NCI-H1694 treated with DMSO at 0.1 percent for 48 hours (cell line): ENCODE measurements at places on chromosomes 13 and 19.

- DNase-seq, result no peak
These were observed 58.1 kb upstream of the MYCBP2 start for GRCh38 chr13:77384999-77385398.

- no peak for DNase-seq
These were observed 27.3 kb downstream of the LRFN3 start for GRCh38 chr19:35963514-35963913.

DNA sequence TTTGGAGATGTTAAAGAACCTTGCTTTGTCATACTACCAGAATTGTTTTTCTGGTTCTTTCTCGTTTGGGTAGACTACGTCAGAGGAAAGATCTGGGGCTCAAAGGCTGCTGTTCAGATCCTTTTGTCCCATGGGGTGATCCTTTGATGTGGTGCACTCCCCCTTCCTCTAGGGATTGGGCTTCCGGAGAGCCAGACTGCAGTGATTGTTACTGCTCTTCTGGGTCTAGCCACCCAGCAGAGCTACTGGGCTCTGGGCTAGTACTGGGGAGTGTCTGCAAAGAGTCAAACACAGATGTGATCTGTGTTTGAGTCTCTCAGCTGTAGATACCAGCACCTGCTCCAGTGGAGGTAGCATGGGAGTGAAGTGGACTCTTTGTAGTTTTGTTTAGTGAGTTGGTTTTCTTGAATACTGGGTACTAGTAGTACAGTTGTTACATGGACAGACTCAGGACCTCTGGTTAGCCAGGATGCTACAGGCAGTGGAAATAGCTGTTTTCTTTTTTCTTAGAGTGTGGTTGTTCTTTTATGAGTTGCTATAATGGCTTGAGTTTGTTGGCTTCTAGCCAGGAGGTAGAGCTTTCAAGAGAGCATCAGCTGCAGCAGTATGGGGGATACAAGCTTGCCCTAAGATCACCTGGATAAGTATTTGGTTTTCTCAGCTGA lies 34.4 kb downstream of the DNAJC15 start:
- DNase-seq, result no peak

- no peak for DNase-seq
These were observed 234.1 kb downstream of the TUBA3C start for GRCh38 chr13:18947376-18947977.

GRCh38 chr13:111548805-111549204 lies 228.4 kb downstream of the TEX29 start:
- no peak for DNase-seq
